ENCODE measurements at places on chromosomes 12 and 14. TPM values are rescaled to one million over a fixed set of nuclear protein-coding genes. Genes with fewer than 3 reads are reported as not detected.

DNA sequence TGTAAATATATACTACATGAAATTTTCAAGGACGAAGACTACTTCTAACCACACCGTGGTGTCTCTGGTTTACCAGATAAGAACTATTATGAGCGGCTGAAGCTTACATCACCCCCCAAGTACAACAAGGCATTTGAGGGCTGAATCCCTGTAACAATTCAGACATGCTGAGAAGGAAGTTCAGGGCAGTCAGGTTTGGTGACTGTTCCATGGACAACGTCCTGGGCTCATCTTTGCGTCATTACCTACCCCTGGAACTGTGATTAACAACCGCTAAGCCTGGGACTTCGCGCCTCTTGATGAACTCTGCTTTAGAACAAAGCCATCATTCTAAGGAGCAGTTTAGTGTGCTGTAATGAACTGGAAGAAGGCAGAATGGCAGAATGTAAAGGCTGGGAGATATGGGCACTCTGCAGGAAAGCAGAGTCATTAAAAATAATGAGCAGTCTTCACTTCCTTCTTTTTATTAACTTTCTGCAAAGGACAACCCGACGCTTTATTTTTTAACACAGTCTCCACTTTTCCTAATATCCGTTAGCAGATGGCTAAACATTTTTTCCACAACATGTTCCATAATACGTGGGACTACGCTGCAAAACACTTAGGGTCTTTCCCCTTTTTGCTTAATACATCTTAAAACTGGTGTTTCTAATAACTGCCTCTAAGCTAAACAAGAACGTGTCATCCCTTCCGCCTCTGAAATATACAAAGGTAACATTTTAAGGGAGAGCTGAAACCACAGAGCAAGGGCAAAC, 263.2 kb downstream of the ADAMTS20 start:
- no peak for DNase-seq

GRCh38 chr14:53153702-53154112, 584 bp upstream of the DDHD1 start:
- DNase-seq = no peak

The TMEM260 gene
- total RNA-seq = 22.5 TPM

The ZDHHC22 gene
- 0.16 TPM for total RNA-seq

All from osteocyte (in vitro differentiated cells).